Posterior vena cava (tissue), 2 donors: ENCODE measurements at places on chromosomes 1 and 21. TPM values are rescaled to one million over a fixed set of nuclear protein-coding genes. Genes with fewer than 3 reads are reported as not detected.

LCE1F gene
- total RNA-seq: not detected

- no peak for DNase-seq
These were observed 21.6 kb downstream of the IRF2BP2 start for GRCh38 chr1:234588386-234588785.

DNA sequence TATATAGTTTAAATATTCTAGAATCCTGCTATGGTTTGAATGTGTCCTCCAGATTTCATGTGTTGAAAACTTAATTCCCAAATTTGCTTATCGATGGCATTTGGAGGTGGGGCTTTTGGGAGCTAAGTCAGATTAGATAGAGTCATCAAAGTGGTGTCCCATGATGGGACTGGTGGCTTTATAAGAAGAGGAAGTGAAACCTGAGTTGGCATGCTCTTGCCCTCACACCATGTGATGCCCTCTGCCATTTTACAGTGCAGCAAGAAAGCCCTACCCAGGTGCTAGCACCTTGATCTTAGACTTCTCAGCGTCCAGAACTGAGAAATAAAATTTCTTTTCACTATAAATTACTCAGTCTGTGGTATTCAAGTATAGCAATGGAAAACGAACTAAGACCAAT lies 111.3 kb downstream of the TGFB2 start:
- DNase-seq: no peak

DNA sequence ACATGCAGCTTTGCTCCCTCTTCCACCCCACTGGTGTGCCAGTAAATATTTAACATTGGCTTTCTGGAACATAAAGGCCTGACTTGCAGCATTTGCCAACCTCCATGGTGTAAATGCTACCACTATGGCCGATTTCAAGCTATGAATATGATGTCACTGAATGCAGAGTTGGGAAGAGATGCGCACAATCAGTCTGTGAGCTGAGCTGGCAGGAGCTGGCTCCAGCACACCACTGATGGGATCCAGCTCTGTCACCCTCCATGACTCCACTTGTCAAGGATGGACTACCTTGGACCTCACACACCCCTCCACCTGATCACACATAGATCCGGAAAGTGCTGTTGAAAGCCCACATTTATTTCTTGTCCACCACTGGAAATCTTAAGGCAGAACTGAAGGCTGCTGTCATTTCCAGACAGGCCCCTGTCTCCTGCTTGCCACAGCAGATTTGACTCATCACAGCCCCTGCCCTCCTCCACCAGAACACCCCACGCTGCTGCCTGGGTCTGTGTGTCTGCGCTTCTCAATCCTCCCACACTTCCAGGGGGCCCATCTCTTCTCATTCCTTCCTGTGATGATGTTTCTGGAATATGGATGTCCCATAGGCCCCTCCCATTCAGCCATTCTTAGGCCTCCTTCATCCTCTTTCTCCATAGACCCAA lies 82.2 kb upstream of the BCAR3 start:
- no peak for DNase-seq

DNA sequence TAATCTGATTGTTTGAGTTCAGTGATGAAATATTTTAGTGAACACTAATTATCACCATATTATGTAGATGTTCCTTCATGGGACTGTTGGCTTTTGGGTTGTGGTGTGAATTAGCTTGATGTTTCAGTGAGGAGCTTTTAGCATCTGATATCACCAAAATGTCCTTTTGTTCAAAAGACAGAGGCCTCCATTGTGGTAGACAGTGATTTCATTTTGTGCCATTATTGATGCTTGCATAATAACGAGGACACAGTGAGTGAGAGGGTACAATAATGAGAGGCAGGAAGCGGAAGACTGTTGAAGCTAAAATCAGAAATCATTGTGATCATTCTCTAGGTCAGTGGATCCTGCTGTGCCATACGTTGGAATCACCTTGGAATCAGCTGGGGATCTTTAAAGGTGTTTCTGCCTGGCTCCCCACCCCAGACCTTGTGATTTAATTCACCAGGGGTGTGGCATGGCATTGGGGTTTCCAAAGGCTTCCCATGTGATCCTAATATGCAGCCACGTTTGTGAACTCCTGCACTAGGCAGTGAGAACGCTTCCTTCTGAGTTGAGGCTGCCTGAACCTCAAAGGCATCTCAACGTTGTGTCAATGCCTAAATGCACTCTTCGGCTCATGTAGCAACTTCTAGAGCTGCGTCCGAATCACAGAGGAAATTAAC lies 82.1 kb upstream of the KIF1B start:
- no peak for DNase-seq

GRCh38 chr1:184771190-184771691 lies 16.6 kb upstream of the EDEM3 start:
- no peak for DNase-seq
